ENCODE measurements at places on chromosomes 13 and 19.

GRCh38 chr13:82305588-82305987 is 1576.7 kb downstream of the SLITRK1 start:
- no peak for DNase-seq

DNA sequence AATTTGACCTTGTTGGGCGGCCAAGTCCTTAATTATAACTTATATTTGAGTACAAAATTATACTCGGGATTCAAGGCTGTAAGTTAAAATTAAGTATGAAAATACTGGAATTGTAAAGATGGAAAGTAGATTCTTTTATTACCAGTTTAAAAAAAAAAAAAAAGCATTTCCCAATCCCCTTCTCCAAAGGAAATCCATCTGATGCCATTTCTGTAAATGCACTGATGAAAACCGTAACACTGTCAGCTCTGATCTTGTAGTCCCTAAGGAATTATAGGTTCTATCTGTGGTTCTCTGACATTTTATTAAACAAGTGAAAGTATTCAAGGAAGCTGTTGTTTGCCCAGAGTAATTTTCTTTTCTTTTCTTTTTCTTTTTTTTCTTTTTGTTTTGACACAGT is 41.6 kb upstream of the HNRNPA1L2 start:
- DNase-seq = no peak

DNA sequence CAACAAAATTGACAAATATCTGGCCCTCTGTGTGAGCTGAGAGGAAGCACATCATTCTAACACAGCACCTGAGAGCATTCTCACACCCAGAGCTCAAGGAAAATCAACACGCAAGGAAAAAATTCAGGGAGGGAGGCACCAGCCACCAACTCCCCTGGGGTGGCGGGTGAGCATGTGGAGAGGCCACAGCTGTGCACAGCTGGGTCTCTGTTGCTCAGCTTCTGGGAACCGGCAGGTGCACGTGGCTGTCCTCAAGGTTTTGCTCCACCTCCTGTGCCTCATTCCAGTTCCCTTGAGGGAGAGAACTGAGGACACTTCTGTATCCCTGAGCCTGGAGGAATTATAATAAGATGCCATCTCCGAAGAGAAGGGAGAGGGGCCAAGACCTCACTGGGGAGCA is 134.0 kb downstream of the USP12 start:
- DNase-seq = no peak

DNA sequence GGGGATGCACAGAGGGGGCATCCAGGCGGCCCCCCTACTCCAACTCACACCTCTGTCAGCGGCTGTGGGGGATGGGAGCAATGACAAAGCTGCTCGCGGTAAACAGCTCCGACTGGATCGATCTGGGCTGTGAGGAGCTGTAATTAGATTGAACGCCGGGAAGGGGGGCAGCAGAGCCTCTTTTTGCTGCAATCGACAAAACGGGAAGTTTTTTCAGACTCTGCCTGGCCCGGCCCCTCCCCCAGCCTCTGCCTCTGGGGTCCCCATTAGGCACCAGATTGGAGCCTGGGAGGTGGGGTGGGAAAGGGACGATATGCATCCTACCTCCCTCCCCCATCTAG is 16.3 kb downstream of the ONECUT3 start:
- no peak for DNase-seq

GRCh38 chr19:46426035-46426505 is 2.7 kb downstream of the PNMA8C start:
- no peak for DNase-seq

Data from AG10803 (cell line).